ENCODE measurements at places on chromosomes 7 and 10.

GRCh38 chr7:143361552-143362130 lies 872 bp downstream of the FAM131B start:
- no peak for DNase-seq

DNA sequence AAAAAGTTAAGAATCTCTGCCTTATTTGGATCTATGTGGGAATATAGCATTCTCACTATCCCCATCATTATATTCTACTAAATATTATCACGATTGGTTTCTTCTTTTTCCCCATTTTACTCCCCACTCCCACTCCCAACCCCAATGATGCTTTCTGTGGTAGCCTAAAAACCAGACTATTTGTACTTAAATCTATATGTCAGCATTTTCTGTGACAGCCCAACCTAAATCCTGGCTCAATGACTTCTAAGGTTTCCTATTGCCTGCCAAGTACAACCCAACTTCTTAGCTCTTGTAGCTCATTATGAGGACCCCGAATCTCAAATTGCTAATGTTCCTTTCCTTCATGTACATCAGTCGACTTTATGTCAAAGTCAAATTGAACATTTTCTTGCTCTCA lies 598.6 kb downstream of the XPNPEP1 start:
- DNase-seq, result no peak

GRCh38 chr7:74674166-74674565 lies 16.6 kb downstream of the GTF2I start:
- DNase-seq, result no peak

GRCh38 chr7:149125189-149125862 lies 798 bp downstream of the ZNF425 start:
- DNase-seq, result no peak

GRCh38 chr7:24123076-24123475 lies 160.9 kb upstream of the NPY start:
- no peak for DNase-seq

Measured in NCI-H1694 treated with DMSO at 0.1 percent for 48 hours (cell line).